AG08396 (cell line): ENCODE measurements at places on chromosomes 13 and 19.

GRCh38 chr19:15101479-15102082 is 5.6 kb upstream of the SYDE1 start:
- DNase-seq = no peak

DNA sequence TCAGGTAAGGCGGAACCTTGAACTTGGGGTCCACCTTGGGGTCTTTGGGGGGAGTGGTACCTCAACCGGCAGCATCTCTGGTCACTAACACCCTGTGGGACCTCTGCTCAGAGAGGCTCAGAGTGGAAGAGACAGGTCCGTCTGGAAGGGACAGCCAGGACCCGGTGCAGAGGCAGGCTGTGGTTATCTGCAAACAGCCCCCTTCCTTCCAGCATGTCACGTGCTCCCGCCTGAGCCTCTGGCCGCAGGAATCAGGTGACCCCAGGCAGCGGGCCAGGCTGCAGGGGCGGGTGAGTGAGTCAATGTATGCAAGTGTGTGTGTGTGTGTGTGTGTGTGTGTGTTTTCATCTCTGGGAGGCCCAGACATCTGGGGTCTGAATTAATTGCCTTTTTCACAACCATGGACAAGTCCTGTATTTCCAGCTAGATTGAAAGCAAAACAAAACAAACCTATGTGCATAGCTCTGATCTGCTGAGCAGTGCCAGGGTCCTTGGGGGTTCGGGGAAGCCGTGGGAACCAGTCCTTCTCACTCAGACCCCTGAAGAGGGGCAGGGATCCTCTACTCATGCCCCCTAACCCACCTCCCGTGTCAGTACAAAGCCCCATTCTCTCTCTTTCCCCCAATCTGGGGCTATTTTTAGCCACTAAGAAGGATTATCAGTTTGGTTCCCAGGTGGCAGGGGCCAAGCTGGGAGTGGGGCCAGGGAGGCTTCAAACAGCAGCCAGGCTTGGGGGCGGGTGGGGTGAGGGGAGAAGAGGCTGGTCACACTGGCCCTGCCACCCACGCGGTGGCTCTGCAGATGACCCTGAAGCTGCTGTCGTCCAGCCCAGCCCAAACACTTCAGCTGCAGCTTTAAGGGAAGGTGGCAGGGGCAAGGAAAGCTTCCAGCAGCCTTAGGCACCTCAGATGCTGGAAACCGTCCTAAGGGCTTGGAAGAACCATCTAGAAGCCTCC is 31.4 kb downstream of the CERS4 start:
- DNase-seq = peak; percentile 89

- DNase-seq = no peak
Observed at GRCh38 chr13:40315416-40316064, 350.9 kb downstream of the FOXO1 start.

DNA sequence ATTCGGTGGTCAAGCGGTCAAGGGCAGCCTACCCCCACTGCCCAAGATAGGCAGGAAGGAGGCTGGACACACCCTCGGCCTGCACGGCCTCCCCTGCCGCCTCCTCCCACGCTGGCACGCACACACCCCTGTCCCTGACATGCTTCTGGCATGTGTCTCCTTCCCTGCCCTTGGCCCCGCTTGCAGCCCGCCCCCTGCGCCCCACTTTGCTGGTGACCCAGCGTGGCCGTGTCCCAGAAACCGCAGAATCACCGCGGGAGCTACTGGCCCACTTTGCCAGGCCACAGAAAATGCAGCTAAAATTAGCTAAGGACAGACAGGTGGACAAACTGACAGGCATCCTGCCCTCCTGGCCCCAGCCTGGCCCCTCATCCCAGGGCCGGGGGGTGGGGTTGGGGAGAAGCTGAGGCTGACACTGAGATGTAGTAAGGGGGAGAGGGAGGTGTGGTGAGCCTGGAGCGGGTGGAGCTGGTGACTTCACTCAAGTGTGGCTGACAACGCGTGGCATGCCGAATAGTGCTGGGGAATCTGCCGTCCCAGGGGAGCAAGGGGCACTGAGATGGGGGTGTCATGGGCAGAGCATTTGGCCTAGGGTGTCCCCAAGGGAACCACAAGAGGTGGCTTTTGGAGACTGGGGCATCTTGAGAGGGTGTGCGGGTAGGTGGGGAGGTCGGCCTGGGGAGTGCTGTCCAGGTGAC is 2.4 kb downstream of the SHANK1 start:
- DNase-seq = no peak

DNA sequence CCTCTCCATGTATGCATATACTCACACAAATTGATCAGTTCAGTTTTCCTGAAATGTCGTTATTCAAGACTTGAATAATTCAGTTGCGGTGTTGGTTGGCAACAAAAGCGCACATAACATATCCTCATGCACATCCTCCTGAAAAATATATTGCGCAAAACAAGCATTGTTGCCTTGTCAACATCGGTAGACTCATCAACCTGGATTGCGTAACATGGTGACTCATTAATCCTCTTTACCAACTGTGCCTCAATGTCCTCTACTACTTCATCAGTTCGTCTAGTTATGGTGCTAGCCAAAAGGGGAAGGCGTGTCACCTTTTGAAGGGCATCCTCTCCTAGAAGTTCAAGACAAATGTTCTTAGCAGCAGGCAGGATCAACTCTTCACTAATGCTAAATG is 357.7 kb downstream of the LMO7 start:
- DNase-seq = no peak
